ENCODE measurements at places on chromosomes 6 and 20.
A peak's percentile ranks its signal among the peaks of the same experiment; 100 is the strongest.

DNA sequence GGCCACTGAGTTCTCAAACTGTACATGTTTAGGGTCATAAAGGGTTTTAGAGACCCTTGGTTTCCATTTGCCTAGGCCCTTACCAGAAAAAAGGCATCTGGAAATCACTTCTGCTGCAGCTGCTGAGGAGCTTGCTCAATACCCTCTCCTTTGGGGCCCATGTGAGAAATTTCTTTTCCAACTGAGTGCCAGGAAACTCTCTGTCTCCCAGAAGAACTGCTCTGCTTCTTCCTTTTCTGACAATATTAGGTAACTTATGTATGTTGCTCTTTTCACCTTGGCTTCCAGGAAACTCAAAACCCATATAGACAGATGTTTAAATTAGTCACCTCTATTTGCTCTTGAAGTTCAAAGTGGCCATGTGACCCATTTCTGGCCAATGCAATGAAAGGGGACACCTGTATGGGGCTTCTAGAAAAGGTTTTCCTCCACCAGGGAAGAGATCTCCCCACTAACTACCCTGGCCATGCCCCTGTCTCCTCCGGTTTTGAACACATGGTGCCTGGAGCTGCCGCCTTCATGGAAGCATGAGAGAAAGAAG lies 121.6 kb downstream of the PREX1 start:
- DNase-seq, result no peak

DNA sequence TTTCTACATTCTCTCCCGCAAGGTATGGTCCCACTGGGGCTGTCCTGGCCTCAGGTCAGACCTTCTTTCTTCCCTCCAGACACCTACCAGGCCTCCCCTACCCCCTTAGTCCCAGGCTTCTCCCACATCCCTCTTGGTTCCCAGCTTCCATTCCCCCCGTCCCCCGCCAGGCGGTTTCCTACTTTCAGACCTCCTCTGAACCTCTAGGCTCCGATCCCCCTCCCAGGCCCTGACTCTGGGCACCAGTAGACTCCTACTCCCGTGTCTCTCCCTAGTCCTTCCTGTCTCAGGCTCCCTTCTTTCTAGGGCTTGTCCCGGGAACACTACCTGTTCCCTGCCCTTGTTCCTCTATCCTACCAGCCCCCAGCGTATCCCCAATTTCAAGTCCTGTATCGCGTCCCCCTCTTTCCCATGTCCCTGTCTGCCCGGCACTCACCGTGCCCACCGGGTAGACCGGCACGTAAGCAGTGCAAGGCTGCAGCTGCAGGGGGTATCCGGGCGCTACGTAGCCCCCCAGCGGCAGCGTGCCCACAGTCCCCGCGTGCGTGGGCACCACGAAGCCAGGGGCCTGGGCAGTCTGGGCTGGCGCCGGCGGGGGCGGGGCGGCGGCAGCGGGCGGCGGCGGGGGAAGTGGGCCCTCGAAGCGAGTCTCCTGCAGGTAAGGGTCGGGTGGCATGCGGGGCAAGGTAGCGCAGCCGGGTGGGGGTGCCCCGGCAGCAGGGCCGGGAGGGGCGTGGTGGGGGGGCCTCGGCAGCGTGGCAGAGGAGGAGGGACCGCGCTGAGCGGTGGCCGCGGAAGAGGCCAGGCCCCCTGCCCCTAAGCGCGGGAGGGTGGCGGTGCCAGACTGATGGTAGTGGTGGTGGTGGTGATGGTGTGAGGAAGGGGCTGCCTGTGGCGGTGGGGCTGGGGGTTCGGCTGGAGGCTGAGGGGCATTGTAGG lies 1.5 kb downstream of the PRRT1 start:
- DNase-seq, result no peak

- DNase-seq, result no peak
Measured at GRCh38 chr6:36120979-36121786, 9.1 kb upstream of the MAPK13 start.

GRCh38 chr6:9224539-9224938 lies 789.2 kb upstream of the SLC35B3 start:
- no peak for DNase-seq

GRCh38 chr6:112663698-112664097 lies 316.6 kb downstream of the RFPL4B start:
- DNase-seq, result no peak

- DNase-seq, result peak; percentile 57
Measured at GRCh38 chr20:1306316-1307135, 22.4 kb downstream of the SDCBP2 start.

- DNase-seq, result peak; percentile 96
Measured at GRCh38 chr6:33160728-33161344, 31.4 kb downstream of the COL11A2 start.

GRCh38 chr6:167568407-167569024 lies 243.6 kb downstream of the TTLL2 start:
- DNase-seq, result no peak

GRCh38 chr6:15044146-15044882 lies 201.6 kb upstream of the JARID2 start:
- DNase-seq, result peak; percentile 9

DNA sequence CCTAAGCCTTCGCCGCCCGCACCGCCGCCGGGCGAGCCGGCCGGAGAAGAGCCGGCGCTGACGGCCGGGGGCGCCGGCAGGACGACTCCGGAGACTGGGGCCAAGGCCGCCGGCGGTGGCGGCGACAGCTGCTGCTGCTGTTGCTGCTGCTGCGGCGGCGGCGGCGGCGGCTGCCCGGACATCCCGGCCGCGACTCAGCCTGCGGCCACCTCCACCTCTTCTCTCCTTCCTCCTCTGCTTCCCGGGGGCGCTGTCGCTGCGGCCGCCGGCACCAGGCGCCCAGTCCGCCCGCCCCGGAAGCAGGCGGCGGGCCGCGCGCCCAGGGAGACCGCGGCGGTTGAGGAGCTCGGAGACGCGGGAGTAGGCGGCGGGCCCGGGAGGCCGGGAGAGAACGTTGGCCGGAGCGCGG lies 307 bp downstream of the RANBP9 start:
- no peak for DNase-seq

DNA sequence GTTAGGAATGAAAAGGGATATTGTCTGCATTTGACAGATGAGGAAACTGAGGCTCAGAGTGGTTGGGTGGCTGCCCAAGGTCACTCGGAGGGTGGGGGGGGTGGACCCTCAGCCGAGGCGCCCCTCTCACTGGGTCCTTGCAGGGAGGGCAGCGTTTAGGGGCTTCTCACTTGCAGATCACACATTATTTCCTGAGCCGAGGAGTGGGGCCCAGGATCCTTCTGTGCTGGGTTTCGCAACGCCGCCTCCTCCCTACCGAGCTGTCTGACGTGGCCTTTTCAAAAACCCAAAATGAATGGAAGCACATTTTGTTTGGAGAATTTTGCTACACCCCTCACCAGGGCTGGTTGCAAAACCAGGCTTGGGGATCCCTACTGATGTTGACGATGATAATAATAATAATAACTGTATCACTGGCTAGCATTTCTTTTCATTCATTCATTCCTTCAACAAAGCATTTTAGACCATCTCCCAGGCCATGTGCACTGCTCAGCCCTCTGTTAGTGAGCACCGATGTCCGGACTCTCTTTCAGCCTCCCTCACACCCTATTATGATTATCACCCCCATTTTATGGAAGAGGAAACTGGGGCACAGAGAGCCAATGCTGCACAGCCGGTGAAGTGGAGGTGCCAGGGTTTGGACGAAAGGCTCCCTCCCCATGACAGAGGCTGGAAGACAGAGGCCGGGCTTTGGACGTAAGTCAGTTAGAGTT lies 5.2 kb downstream of the DLGAP4 start:
- peak; percentile 75 for DNase-seq

- no peak for DNase-seq
Measured at GRCh38 chr6:113876695-113877094, 19.6 kb downstream of the MARCKS start.

All from osteoblast (primary cell).